ENCODE measurements at places on chromosomes 11 and 22. TPM values are rescaled to one million over a fixed set of nuclear protein-coding genes. Genes with fewer than 3 reads are reported as not detected.

The SERGEF gene
- 40.8 TPM for total RNA-seq

The MOGAT2 gene
- not detected for total RNA-seq

The OR8G5 gene
- not detected for total RNA-seq

The JHY gene
- 5.5 TPM for total RNA-seq

The NRXN2 gene
- 0.37 TPM for total RNA-seq

GRCh38 chr22:20026996-20027601 lies 6.2 kb downstream of the TANGO2 start:
- no peak overlapping the region for H3K4me3 ChIP-seq
- DNase-seq, result no peak
- peak overlapping the region; percentile 8 for H3K27ac ChIP-seq
- H3K36me3 ChIP-seq, result no peaks in the 10 kb centered on the region
- H3K27me3 ChIP-seq, result no peaks in the 10 kb centered on the region
- H3K4me1 ChIP-seq, result peaks cover 29% of the 10 kb centered on the region

DNA sequence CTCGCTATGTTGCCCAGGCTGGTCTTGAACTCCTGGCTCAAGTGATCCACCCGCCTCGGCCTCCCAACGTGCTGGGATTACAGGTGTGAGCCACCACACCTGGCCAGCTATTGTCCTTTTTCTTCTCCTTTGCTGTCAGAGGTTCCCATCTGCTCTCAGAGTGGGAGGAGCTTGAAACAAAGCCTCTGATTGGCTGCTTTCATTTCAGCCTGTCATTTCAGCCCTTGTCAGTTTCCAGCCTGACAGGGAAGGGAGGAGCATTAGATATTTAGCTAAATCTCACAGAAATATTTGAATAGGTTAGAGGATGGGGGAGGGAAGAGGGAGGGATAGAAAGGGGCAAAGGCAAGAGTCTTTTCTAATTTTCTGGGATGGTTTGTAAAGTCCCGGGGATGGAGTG lies 8.7 kb downstream of the SLC22A6 start:
- H3K4me1 ChIP-seq, result no peaks in the 10 kb centered on the region
- no peaks in the 10 kb centered on the region for H3K36me3 ChIP-seq
- H3K4me3 ChIP-seq, result no peak overlapping the region
- peaks cover 21% of the 10 kb centered on the region for H3K27me3 ChIP-seq

DNA sequence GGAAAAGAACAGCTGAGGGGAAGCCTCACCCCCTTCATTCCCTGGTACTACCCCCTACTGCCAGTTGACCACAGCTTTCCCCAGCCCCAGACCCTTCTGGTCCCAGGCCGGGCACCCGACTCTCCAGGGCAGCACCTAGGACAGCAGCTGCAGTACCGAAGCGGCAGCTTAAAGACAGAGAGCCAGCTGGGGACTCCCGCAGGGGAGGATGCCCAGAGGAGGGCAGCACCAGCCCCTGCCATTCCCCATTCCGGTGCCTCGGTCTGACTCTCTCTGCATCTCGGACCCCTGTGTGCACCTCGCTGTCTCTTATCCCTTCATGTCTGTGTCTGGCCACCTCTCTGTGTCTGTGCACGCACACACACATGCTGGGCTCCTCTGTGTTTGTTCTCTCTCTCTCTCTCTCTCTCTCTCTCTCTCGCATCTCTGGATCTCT lies 9.4 kb downstream of the IGSF9B start:
- H3K4me3 ChIP-seq, result peak overlapping the region; percentile 68
- H3K27me3 ChIP-seq, result no peaks in the 10 kb centered on the region
- peaks cover 10% of the 10 kb centered on the region for H3K36me3 ChIP-seq
- peak; percentile 83 for DNase-seq

- DNase-seq, result no peak
- H3K4me1 ChIP-seq, result no peaks in the 10 kb centered on the region
- H3K27ac ChIP-seq, result no peak overlapping the region
Observed at GRCh38 chr11:1030556-1030955, 6.0 kb downstream of the MUC6 start.

DNA sequence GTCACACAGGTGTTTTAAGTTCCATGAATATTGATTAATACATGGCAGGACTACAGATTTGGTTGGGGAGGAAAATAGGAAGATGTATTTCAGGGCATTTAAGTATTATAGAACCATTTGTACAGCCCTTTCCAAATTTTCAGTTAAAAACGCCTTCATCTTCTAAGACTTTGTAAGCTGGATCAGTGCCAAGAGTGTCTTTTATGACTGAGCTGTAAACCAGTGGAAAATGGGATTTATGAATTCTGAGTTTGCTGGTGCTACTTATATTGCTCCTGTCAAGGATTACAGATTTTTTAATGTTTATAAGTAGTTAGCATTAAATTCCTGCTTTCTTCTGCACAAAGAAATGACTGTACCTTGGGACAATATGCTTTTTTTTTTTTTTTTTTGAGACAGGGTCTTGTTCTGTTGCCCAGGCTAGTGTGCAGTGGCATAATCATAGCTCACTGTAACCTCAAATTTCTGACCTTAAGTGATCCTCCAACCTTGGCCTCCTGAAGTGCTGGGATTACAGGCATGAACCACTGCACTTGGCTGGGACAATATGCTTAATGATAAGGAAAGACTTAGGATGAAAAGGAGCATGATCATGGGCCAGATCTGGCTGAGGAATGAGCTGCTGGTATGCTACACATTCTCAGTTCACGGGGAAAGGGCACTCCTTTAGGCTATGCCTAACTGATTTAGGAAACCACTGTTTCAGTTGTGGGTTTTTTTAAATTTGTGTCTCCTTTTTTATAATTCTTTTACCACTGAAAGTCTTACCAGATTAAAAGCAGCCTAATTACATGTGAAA lies 113.6 kb upstream of the MTNR1B start:
- H3K36me3 ChIP-seq, result no peaks in the 10 kb centered on the region
- no peak overlapping the region for H3K27ac ChIP-seq
- H3K27me3 ChIP-seq, result no peaks in the 10 kb centered on the region
- H3K4me1 ChIP-seq, result no peaks in the 10 kb centered on the region

DNA sequence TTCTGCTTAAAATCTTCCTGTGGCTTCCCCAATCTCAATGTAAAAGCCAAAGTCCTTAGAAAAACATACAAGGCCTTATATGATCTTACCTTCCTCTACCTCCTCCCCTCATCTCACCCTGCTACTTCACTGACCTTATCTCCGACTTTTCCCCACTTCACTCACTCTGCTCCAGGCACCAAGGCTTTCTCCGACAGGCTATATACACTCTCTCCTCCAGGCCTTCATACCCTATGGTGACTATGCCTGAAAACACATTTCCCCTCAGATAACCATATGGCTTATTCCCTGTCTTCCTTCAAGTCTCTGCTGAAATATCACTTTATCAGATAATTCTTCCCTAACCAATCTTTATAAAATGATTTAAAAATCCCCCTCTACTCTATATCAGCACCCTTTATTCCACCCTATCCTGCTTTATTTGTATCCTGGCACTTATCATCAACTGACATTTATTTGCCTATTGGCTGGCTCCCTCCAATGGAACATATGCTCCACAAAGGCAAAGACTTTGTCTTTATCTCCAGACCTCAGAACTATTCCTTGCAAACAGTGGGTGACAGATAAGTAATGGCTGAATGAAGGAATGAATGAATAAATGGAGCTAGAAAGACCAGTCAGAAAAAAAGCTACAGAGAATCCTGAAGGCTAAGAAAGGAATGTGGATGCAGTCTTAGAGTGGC lies 52.7 kb downstream of the PAK1 start:
- no peak overlapping the region for H3K4me3 ChIP-seq
- H3K4me1 ChIP-seq, result peaks cover 5% of the 10 kb centered on the region
- no peaks in the 10 kb centered on the region for H3K27me3 ChIP-seq
- no peak overlapping the region for H3K27ac ChIP-seq

GRCh38 chr11:119902656-119903231 lies 173.7 kb upstream of the NECTIN1 start:
- no peak overlapping the region for H3K4me3 ChIP-seq
- no peaks in the 10 kb centered on the region for H3K4me1 ChIP-seq
- no peak overlapping the region for H3K27ac ChIP-seq
- peaks cover 19% of the 10 kb centered on the region for H3K27me3 ChIP-seq
- H3K36me3 ChIP-seq, result no peaks in the 10 kb centered on the region

- H3K36me3 ChIP-seq, result peaks cover 2% of the 10 kb centered on the region
- DNase-seq, result no peak
- H3K4me3 ChIP-seq, result no peak overlapping the region
- H3K27ac ChIP-seq, result no peak overlapping the region
- peaks cover 25% of the 10 kb centered on the region for H3K4me1 ChIP-seq
Observed at GRCh38 chr11:60847896-60848295, 6.0 kb downstream of the CCDC86 start.
